Cardiac muscle cell (in vitro differentiated cells and primary cell): ENCODE measurements at places on chromosomes 6 and 20. TPM values are rescaled to one million over a fixed set of nuclear protein-coding genes. Genes with fewer than 3 reads are reported as not detected.

ADTRP gene
- total RNA-seq: not detected in 2 replicates

HCK gene
- total RNA-seq: not detected in 2 replicates

CST4 gene
- total RNA-seq: not detected in 2 replicates

SPEF1 gene
- total RNA-seq: 0.95 and 1.6 TPM in 2 replicates

GATA5 gene
- 79.0 and 103 TPM in 2 replicates for total RNA-seq

DNA sequence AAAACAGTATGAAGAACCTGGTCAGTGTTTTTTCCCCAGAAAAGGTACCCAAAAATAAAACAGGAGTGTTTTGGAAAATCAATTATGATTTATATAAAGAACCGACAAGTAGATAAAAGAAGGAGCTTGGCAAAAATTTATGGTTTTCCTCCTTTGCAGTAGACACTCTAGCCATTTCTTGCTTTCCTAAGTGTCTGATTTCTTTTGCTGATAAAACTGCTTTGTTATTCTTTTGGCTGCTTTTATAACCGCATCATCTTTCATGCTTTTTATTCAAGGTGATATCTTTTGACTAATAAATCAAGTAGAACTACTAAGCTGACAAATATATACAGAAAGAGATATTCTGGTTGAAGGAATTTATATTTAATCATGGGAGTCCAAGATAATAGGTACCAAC lies 16.6 kb downstream of the ATG5 start:
- H3K4me1 ChIP-seq: peaks cover 6% of the 10 kb centered on the region
- no peak overlapping the region for H3K4me3 ChIP-seq
- no peak for DNase-seq
- no peaks in the 10 kb centered on the region for H3K36me3 ChIP-seq
- H3K27me3 ChIP-seq: no peaks in the 10 kb centered on the region

GRCh38 chr6:26022132-26022472 lies 59.5 kb downstream of the TRIM38 start:
- peak; percentile 88 for DNase-seq
- H3K27me3 ChIP-seq: no peaks in the 10 kb centered on the region
- no peaks in the 10 kb centered on the region for H3K36me3 ChIP-seq
- H3K4me1 ChIP-seq: peaks cover 10% of the 10 kb centered on the region
- H3K4me3 ChIP-seq: peak overlapping the region; percentile 50

DNA sequence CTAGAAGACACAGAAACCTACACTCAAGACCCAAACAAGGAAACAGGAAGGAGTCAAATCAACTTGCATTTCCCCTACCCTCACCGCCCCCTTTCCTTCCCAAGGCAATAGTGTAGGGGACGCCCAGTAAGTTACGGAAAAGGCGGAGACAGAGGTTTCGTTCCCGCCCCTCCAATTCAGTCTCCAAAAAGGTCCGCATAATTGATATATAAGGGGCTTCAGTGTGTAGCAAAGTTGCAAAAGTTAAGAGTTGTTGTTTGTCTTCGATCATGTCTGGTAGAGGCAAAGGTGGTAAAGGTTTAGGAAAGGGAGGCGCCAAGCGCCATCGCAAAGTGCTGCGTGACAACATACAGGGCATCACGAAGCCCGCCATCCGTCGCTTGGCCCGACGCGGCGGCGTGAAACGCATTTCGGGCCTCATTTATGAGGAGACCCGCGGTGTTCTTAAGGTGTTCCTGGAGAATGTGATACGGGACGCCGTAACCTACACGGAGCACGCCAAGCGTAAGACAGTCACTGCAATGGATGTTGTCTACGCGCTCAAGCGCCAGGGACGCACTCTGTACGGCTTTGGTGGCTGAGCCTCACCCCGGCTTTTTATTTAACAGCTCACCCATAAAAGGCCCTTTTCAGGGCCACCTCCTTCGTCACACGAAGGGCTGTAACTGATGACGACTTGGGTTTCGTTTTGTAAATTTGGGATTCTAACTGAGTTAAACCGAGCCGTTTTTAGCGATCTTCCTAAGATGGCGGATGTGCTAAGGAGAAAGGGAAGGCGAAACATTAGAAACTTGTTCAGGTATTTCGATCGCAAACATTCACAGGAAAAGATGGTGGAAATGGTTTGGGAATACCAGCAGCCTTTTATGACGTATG lies 124.6 kb upstream of the BTN3A2 start:
- H3K27ac ChIP-seq: peak overlapping the region; percentile 77
- H3K36me3 ChIP-seq: no peaks in the 10 kb centered on the region
- H3K27me3 ChIP-seq: no peaks in the 10 kb centered on the region
- H3K4me1 ChIP-seq: peaks cover 1% of the 10 kb centered on the region
- peak; percentile 63 for DNase-seq
- peak overlapping the region; percentile 46 for H3K4me3 ChIP-seq

DNA sequence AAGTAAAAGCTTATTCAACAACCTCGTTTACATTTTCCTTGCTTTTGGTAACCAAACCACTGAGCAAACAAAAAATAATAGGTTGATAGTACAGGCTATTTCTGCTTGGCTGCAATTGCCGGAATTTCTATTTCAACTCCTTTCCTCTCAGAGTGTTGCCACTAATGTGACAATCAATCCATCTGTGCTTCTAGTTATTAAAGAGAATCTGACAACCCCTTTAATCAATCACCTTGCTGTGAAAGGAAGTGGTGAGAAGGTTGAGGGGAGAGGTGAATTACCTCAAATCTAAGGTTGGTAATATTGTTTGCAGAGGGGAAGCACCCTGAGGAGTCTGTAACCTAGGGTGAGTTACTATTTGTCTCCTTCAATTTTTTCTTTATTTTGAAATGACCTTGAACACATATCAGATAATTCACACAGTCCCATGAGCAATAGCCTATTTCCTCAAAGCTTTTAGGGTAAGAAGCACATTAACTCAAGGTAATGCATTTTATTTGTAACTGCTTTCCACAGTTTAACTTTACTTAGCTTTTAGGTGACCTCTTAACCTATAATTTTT lies 603.4 kb downstream of the MMUT start:
- no peak for DNase-seq
- H3K27me3 ChIP-seq: no peaks in the 10 kb centered on the region
- no peak overlapping the region for H3K27ac ChIP-seq
- no peaks in the 10 kb centered on the region for H3K36me3 ChIP-seq

- H3K4me1 ChIP-seq: peaks cover 5% of the 10 kb centered on the region
- H3K36me3 ChIP-seq: peaks cover 8% of the 10 kb centered on the region
- H3K27me3 ChIP-seq: no peaks in the 10 kb centered on the region
- H3K4me3 ChIP-seq: no peak overlapping the region
- DNase-seq: no peak
- H3K27ac ChIP-seq: peak overlapping the region; percentile 64
Measured at GRCh38 chr6:31559606-31559957, 12.2 kb downstream of the NFKBIL1 start.

DNA sequence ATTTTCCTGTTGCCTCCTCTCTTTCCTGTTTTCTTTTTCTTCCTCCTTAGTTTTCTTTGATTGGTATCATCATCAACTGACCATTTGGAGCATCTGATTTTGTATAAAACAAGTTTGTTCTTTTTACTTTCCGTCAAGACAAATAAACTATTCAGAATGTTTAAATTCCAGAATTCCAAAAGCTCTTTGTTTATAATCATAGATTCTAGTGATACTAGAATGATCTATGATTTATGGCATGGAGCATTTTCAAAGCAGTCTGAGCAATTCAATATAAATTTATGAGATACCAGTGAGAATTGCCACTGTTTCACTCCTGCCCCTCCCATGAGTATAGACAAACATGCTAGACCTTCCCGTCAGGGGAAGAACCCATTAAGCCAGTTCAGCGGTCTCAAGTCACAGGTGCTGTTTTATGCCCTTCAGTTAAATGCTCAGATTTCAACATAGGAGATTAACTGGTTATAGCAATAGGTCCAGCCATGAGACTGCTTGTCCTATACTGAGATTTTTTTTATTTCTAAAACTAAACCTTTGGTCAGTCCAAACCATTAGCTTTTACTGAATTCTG lies 60.7 kb downstream of the GRIK2 start:
- no peaks in the 10 kb centered on the region for H3K27me3 ChIP-seq
- H3K36me3 ChIP-seq: no peaks in the 10 kb centered on the region
- DNase-seq: no peak
- no peak overlapping the region for H3K27ac ChIP-seq

DNA sequence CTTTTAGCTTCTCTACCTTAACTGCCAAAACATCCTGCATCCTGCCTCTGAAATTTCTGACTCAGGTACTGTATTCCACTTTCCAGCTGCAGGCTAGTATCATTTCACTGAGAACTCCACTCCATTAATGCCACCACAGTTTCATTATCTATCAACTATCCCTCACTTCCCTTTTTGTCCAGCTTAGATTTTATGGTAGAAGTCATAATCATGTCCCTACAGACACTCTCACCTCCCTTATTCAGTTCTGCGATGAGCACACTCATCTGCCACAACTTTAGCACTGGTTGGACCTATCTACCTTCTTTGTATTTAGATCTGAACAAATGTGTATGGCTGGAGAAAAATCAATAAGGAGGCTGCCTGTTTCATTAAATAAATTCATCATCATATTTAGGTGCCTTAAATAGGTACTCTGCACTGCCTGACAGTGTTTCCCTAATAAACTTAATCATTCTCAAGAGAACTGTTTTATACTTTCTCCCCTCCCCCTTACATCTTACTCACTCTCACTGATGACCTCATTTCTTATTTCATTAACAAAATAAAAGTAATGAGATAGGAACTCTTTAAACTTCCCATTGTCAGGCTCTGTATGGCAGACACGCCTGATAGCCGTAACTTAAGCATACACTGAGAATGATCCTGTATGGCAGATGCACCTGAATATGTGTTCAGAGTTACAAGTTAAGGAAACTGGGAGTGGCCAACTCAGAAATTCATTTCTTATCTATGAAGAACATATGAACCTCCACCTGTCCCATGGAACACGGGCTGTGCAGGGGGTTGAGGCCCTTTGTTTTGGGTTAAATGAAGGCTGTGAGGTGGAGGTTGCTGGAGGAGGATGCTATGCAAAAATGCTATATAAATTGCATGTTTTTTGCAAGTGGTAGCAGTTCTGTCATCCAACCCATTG lies 95.3 kb upstream of the MAN1A1 start:
- no peaks in the 10 kb centered on the region for H3K36me3 ChIP-seq
- H3K4me3 ChIP-seq: no peak overlapping the region
- H3K27ac ChIP-seq: no peak overlapping the region
- H3K27me3 ChIP-seq: no peaks in the 10 kb centered on the region

DNA sequence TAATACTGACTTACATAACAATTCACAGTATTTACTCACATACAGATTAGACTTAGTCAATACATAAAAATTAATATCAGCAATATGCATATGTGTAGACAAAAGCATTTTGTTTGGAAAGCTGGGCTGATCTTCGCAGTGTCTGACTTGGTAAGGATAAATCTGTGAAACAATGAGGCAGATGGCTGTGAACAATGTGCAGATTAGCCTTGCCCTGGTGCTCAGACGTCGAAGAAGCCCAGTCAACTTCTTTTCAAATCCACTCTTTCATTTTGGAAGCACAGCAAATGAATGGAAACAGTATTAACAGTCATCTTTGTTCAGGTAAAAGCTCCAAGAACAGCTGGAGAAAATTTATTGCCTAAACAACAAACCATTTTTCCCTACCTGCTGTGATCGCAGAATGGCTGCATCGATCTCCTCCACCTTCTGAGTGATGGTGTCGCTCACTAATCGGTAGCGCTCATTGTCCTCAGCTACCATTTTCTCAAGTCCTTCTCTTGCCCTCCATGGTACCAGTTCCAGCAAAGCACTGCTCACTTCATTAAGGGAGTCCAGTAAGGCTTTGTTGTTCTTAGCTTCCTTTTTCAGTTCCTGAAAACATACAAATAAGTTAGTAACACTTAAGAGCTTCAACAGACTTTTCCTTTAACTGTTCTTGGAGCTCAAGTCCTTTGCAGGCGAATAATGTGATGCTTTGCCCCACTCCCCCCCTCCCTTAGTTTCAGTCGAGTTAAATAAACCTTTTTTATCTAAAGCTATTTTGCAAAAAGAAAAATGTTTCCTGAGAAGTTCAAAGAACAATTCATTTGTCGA lies 116.5 kb downstream of the DST start:
- H3K4me1 ChIP-seq: no peaks in the 10 kb centered on the region
- H3K27ac ChIP-seq: no peak overlapping the region
- H3K4me3 ChIP-seq: no peak overlapping the region
- H3K27me3 ChIP-seq: no peaks in the 10 kb centered on the region

DNA sequence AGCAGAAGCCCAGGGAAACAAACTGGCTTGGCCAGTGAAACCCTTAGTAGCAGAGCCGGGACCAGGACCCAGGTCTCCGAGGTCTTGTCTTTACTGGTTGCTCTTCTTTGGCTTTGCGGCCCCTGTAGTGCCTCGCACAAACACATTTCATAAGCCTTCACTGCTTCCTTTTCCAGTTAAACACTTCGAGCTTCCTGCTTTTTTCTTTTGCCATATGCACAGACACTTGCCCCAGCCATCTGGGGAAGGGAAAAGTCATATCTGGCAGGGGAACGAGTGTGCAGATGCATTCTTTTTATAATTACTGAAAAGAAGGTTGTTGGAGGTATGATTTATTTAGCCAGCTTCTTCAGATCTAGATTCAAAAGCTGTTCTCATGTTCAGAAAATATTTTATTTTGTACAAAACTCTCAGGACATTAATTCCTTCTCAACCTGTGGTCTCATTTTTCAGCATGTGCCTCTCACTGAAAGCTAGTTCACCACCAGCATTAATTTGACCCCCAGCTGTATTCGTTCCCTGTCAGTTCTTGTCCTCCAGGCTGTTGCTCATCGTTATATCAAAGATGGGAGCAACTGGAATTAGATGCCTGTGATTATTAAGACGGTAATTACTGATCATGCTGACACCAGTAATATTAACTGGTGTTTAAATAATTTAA lies 19.2 kb downstream of the KLHL32 start:
- H3K4me1 ChIP-seq: no peaks in the 10 kb centered on the region
- H3K27ac ChIP-seq: no peak overlapping the region
- DNase-seq: no peak
- no peak overlapping the region for H3K4me3 ChIP-seq
- no peaks in the 10 kb centered on the region for H3K36me3 ChIP-seq

DNA sequence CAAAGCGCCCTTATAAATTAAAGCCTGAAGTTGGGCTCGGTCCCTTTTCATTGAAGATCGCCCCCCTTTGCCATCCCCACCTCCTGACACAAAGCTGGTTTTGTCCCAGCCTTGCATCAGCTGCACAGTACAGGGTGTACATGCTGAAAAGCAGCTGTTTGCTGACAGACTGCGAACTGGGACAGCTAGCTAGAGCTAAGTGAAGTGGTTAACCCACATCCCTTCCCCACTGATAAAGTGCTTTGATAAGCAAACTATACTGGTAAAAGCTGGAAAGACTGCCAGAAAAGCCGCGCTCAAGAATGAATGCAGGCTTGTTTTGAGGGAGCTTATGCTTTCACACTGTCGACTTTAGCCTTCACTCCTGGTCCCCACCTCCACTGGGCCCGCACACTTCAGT lies 207.3 kb downstream of the GMDS start:
- H3K27ac ChIP-seq: no peak overlapping the region
- no peaks in the 10 kb centered on the region for H3K27me3 ChIP-seq
- H3K4me1 ChIP-seq: no peaks in the 10 kb centered on the region

- no peak overlapping the region for H3K4me3 ChIP-seq
- no peaks in the 10 kb centered on the region for H3K4me1 ChIP-seq
- H3K36me3 ChIP-seq: peaks cover 49% of the 10 kb centered on the region
- no peak overlapping the region for H3K27ac ChIP-seq
- no peaks in the 10 kb centered on the region for H3K27me3 ChIP-seq
- no peak for DNase-seq
Measured at GRCh38 chr20:49112596-49113274, 66.6 kb downstream of the CSE1L start.

- H3K4me1 ChIP-seq: peaks cover 17% of the 10 kb centered on the region
- H3K4me3 ChIP-seq: no peak overlapping the region
Measured at GRCh38 chr20:20740541-20740940, 28.1 kb upstream of the RALGAPA2 start.
